ENCODE measurements at places on chromosomes 12 and 14. TPM values are rescaled to one million over a fixed set of nuclear protein-coding genes. Genes with fewer than 3 reads are reported as not detected.

KRT72 gene
- total RNA-seq: not detected

SDR9C7 gene
- total RNA-seq: not detected

NTN4 gene
- total RNA-seq: 45.1 TPM

PARPBP gene
- total RNA-seq: 6.5 TPM

MLF2 gene
- total RNA-seq: 138 TPM

CLEC1A gene
- under 0.01 TPM for total RNA-seq

- H3K27ac ChIP-seq: no peak overlapping the region
- peaks cover 41% of the 10 kb centered on the region for H3K4me1 ChIP-seq
- DNase-seq: no peak
- no peak overlapping the region for H3K4me3 ChIP-seq
- no peaks in the 10 kb centered on the region for H3K27me3 ChIP-seq
- H3K36me3 ChIP-seq: no peaks in the 10 kb centered on the region
Measured at GRCh38 chr12:29614694-29615325, 117.3 kb upstream of the OVCH1 start.

DNA sequence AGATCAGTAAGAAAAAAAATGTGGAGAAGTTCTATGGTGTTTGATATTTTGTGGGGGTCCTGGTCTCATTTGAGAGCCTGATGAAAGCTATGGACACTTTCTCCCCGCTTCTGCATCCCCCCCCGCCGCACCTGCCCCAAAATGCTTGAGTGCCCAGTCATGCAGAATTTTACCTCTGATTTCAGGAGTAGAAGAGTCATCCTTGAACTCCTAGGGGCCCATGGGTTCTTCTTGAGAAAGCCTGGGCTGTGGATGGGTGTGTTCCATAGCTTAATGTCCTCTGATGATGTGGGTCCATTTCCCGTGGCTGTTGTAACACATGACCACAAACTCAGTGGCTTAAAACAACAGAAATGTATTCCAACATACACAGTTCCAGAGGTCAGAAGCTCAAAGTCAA, 248.8 kb upstream of the PWP1 start:
- no peak overlapping the region for H3K27ac ChIP-seq
- no peak for DNase-seq
- H3K4me3 ChIP-seq: no peak overlapping the region
- no peaks in the 10 kb centered on the region for H3K27me3 ChIP-seq
- peaks cover 2% of the 10 kb centered on the region for H3K4me1 ChIP-seq

DNA sequence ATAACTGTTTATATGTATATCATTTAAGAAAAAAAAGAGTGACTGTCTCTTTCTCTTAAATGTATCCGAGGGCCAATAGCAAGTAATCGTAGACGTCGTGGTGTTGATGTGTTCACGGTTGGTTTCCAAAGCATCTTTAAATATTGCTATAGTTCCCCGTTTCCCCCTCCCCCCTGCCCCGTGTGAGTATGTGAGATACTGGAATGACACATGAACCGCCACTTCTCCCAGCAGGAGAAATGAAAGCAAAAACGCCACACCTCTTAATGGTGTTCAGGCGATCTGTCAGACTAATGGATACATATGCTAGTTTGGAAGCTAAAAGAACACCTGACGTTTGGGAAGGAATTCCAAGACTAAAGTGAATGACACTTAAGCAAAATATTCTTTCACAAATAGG, 258.3 kb downstream of the FOXN3 start:
- no peak overlapping the region for H3K27ac ChIP-seq
- H3K4me1 ChIP-seq: no peaks in the 10 kb centered on the region
- H3K36me3 ChIP-seq: peaks cover 3% of the 10 kb centered on the region

DNA sequence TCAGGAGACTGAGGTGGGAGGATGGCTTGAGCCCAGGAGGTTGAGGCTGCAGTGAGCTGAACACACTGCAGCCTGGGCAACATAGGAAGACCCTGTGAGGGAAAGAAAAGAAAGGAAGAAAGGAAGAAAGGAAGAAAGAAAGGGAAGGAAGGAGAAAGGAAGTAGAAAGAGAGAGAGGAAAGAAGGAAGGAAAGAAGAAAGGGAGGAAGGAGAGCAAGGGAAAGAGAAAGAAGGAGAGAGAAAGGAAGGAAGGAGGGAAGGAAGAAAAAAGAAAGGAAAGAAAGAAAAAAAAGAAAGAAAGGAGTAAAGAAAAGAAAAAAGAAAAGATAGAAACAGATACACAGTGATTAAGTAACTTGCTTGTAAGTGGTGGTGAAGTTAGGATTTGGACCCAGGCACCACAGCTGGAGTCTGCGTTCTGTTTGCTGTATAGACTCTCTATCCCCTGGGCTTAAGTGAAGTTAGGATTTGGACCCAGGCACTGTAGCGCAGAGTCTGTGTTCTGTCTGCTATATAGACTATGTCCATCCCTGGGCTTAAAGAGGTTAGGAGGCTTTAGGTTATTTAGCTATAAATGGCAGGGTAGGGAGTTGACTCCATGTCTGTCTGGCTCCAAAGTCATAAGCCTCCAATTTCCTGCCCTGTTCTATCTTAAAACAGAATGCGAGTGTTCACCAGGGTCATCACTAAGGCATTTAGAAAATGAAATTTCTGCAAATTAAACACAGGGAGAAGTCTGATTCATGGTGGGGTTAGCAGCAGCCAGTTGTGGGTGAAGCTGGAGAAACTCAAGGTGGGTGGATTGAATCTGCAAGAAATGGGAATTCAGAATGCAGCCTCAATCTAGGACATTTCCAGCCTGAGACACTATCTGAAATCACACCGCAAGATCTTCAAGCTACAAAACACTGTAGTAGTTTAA, 13.3 kb upstream of the C12orf75 start:
- no peaks in the 10 kb centered on the region for H3K36me3 ChIP-seq
- H3K4me3 ChIP-seq: no peak overlapping the region
- peak overlapping the region; percentile 89 for H3K27ac ChIP-seq
- no peaks in the 10 kb centered on the region for H3K27me3 ChIP-seq

DNA sequence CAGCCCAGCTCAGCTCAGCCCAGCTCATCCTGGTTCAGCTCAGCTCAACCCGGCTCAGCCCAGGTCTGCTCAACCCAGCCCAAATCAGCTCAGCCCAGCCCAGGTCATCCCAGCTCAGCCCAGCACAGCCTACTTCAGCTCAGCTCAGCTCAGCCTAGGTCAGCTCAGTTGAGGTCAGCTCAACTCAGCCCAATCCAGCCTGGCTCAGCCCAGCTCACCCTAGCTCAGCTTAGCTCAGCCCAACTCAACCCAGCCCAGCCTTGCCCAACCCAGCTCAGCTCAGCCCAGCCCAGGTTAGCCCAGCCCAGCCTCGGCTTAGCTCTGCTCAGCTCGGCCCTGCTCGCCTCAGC, 332.3 kb downstream of the TMEM121 start:
- DNase-seq: no peak
- H3K27me3 ChIP-seq: no peaks in the 10 kb centered on the region
- H3K4me3 ChIP-seq: no peak overlapping the region
- H3K4me1 ChIP-seq: no peaks in the 10 kb centered on the region
- H3K27ac ChIP-seq: no peak overlapping the region

GRCh38 chr12:13211191-13211858, 14.8 kb downstream of the EMP1 start:
- peaks cover 55% of the 10 kb centered on the region for H3K4me1 ChIP-seq
- no peaks in the 10 kb centered on the region for H3K27me3 ChIP-seq
- no peak for DNase-seq

- H3K36me3 ChIP-seq: no peaks in the 10 kb centered on the region
- no peaks in the 10 kb centered on the region for H3K4me1 ChIP-seq
- no peak overlapping the region for H3K27ac ChIP-seq
- no peak for DNase-seq
- H3K27me3 ChIP-seq: no peaks in the 10 kb centered on the region
- no peak overlapping the region for H3K4me3 ChIP-seq
Measured at GRCh38 chr12:87054226-87054625, 798.0 kb upstream of the MGAT4C start.

- H3K36me3 ChIP-seq: peaks cover 20% of the 10 kb centered on the region
- DNase-seq: no peak
- no peak overlapping the region for H3K27ac ChIP-seq
- H3K4me3 ChIP-seq: no peak overlapping the region
Measured at GRCh38 chr14:50792051-50792477, 38.9 kb downstream of the NIN start.

GRCh38 chr14:25007832-25008231, 42.1 kb downstream of the STXBP6 start:
- peaks cover 26% of the 10 kb centered on the region for H3K4me1 ChIP-seq
- H3K27ac ChIP-seq: peak overlapping the region; percentile 69
- no peak overlapping the region for H3K4me3 ChIP-seq
- no peaks in the 10 kb centered on the region for H3K27me3 ChIP-seq
- no peaks in the 10 kb centered on the region for H3K36me3 ChIP-seq

- H3K4me1 ChIP-seq: no peaks in the 10 kb centered on the region
- H3K27ac ChIP-seq: no peak overlapping the region
- no peak for DNase-seq
- no peak overlapping the region for H3K4me3 ChIP-seq
Measured at GRCh38 chr12:102317155-102317554, 119.5 kb upstream of the PMCH start.

DNA sequence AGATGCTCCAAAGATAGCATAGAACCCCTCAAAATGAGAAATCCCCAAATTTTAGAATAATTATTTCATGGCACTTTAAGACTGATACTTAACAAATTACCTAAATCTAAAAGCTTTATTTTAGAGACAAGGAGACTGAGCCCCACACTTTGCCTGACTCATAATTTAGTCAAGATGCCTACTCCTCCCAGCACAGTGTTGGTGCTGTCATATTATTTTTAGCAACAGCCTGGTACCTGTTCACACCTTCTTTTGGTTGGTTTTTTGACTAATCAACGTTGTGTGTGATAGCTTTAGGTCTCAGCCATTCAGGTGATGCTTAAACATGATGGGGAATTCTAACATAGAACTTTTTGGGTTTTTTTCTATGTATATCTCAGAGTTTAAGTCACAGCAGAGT, 120.2 kb downstream of the SEC23A start:
- H3K4me1 ChIP-seq: no peaks in the 10 kb centered on the region
- H3K4me3 ChIP-seq: no peak overlapping the region
- no peak for DNase-seq
- no peaks in the 10 kb centered on the region for H3K36me3 ChIP-seq
- H3K27ac ChIP-seq: no peak overlapping the region

DNA sequence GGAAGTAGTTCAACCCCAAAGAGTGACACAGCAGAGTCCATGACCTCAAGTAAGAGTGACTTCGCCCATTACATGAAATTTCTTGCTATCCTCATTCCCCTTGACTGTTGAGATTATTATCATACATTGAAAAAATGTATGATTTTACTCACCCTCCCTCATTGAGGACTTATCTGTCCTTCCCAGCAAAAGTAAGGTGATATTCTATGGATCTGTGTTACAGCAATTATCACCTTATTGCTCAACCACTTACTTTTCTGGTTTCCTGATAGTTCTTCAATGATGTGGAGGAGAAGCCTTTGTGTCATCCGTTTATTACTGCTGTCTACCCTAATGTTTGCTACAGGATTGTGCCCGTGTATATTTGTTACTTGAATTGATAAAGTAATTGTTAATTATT, 306.2 kb downstream of the TRHDE start:
- H3K4me1 ChIP-seq: no peaks in the 10 kb centered on the region
- H3K4me3 ChIP-seq: no peak overlapping the region
- no peaks in the 10 kb centered on the region for H3K36me3 ChIP-seq
- no peak for DNase-seq
- H3K27me3 ChIP-seq: no peaks in the 10 kb centered on the region

DNA sequence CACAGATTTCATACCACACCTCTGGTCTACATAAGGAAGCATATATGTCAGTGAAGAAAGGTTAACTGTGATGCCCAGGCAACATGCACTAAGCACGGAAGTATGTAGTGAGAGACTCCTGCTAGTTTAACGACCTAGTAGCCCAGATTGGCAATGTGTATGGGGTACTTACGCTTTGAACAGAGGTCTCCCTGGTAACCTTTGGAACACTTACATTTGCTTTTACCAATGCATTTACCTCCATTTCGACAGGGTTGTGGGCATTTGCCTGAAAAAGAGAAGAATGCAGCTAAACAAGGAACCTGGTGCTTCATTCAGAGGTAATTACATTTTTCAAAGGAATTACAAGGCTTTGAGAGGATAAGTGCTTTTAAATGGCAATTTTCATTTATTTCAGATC, 65.2 kb downstream of the WIF1 start:
- no peak overlapping the region for H3K4me3 ChIP-seq
- H3K4me1 ChIP-seq: no peaks in the 10 kb centered on the region
- DNase-seq: no peak
- H3K36me3 ChIP-seq: no peaks in the 10 kb centered on the region
- H3K27ac ChIP-seq: no peak overlapping the region

DNA sequence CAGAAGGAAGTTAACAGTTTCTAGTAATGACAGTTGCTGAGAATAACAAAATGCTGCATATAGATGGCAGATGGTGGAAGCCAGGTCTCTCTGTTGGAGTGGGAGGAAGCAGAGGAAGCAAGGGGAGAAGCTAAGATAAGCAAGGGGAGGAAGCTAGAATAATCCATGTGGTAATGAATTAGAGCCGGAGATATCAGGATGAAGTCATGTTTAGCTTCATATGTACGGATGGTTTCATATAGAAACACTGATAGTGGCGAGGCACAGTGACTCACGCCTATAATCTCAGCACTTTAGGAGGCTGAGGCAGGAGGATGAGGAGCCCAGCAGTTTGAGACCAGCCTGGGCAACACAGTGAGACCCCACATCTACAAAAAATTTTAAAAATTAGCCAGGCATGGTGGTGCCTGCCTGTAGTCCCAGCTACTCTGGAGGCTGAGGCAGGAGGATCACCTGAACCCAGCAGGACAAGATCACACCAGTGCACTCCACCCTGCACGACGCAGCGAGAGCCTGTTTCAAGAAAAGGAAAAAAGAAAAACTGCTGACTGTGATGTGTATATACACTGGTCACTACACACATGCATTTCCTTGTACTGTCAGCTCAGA, 49.2 kb downstream of the ANAPC7 start:
- peaks cover 23% of the 10 kb centered on the region for H3K36me3 ChIP-seq
- H3K27me3 ChIP-seq: no peaks in the 10 kb centered on the region
- H3K4me3 ChIP-seq: no peak overlapping the region
- no peak overlapping the region for H3K27ac ChIP-seq
- no peak for DNase-seq

DNA sequence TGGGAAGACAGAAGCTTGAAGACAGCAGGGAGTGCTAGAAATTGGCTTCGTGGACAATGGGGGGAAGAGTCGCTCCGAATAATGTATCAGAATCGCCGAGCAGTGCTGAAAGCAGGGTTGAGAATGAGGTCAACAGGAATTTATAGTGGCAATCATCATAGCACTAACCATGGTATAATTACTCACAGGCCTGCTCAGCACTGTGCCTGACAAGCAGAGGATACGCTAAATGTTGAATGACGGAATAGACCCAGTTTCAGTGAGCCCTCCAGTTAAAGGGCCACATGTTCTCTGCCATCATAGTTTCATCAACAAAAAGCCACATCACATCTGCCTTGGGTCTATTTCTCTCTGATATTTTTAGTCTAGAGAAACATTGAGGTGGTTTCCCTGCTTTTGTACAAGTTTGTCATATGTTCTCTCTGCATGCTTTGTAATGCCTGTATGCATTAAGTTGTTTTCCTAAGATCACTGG, 130.3 kb upstream of the EGLN3 start:
- no peak overlapping the region for H3K4me3 ChIP-seq
- H3K36me3 ChIP-seq: no peaks in the 10 kb centered on the region
- H3K27ac ChIP-seq: no peak overlapping the region
- DNase-seq: no peak
- H3K4me1 ChIP-seq: no peaks in the 10 kb centered on the region

GRCh38 chr14:103126873-103127304, 3.6 kb downstream of the TNFAIP2 start:
- no peaks in the 10 kb centered on the region for H3K27me3 ChIP-seq
- H3K4me3 ChIP-seq: no peak overlapping the region
- H3K36me3 ChIP-seq: peaks cover 9% of the 10 kb centered on the region
- peaks cover 49% of the 10 kb centered on the region for H3K4me1 ChIP-seq
- peak; percentile 82 for DNase-seq

All from osteoblast (primary cell).